Left lung (tissue), 14 donors: ENCODE measurements at places on chromosomes 11 and 22. TPM values are rescaled to one million over a fixed set of nuclear protein-coding genes. Genes with fewer than 3 reads are reported as not detected.

GRCh38 chr11:75233754-75234172 is 6.8 kb upstream of the TPBGL start:
- no peak overlapping the region for H3K27ac ChIP-seq
- H3K36me3 ChIP-seq: no peaks in the 10 kb centered on the region
- no peak overlapping the region for H3K4me3 ChIP-seq
- DNase-seq: peak; percentile 49
- H3K4me1 ChIP-seq: no peaks in the 10 kb centered on the region

DNA sequence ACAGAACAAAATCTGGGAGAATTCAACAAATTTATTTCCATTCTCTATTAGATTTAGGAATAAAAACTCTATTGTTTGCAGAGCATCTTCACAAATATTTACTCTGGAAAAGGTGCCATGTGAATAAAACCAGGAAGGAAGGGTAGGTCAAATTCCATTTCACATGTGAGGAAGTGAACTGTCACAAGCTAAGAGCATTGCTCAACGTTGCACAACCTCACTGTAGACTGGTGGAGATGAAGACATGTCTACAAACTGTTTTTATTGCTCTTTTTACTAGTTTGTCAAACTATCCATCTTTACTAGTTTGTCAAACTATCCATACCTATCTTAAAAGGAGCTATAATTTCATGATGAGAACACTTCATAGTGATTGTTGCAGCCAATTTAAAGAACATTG is 236.4 kb downstream of the CNTN5 start:
- H3K27me3 ChIP-seq: no peaks in the 10 kb centered on the region
- no peak overlapping the region for H3K27ac ChIP-seq
- H3K4me1 ChIP-seq: no peaks in the 10 kb centered on the region
- DNase-seq: no peak
- no peak overlapping the region for H3K4me3 ChIP-seq
- H3K36me3 ChIP-seq: no peaks in the 10 kb centered on the region

GRCh38 chr11:23746896-23747295 is 750.0 kb upstream of the LUZP2 start:
- no peaks in the 10 kb centered on the region for H3K4me1 ChIP-seq
- H3K4me3 ChIP-seq: no peak overlapping the region
- H3K36me3 ChIP-seq: no peaks in the 10 kb centered on the region

- H3K4me1 ChIP-seq: no peaks in the 10 kb centered on the region
- no peak overlapping the region for H3K27ac ChIP-seq
- H3K4me3 ChIP-seq: no peak overlapping the region
- H3K36me3 ChIP-seq: no peaks in the 10 kb centered on the region
- no peak for DNase-seq
- no peaks in the 10 kb centered on the region for H3K27me3 ChIP-seq
These were observed 8.8 kb upstream of the CUL5 start for GRCh38 chr11:107999759-108000455.

GRCh38 chr22:50361222-50361621 is 18.1 kb downstream of the PPP6R2 start:
- H3K27ac ChIP-seq: no peak overlapping the region
- no peak overlapping the region for H3K4me3 ChIP-seq
- H3K36me3 ChIP-seq: peaks cover 15% of the 10 kb centered on the region
- no peaks in the 10 kb centered on the region for H3K27me3 ChIP-seq
- no peak for DNase-seq

Gene TTLL1
- 5.3 TPM for total RNA-seq

Gene MUC5B
- 33.4 TPM for total RNA-seq

Gene PDGFB
- 21.9 TPM for total RNA-seq

GRCh38 chr11:96116376-96116775 is 192.5 kb upstream of the MTMR2 start:
- no peak overlapping the region for H3K27ac ChIP-seq
- no peak for DNase-seq
- H3K27me3 ChIP-seq: no peaks in the 10 kb centered on the region

DNA sequence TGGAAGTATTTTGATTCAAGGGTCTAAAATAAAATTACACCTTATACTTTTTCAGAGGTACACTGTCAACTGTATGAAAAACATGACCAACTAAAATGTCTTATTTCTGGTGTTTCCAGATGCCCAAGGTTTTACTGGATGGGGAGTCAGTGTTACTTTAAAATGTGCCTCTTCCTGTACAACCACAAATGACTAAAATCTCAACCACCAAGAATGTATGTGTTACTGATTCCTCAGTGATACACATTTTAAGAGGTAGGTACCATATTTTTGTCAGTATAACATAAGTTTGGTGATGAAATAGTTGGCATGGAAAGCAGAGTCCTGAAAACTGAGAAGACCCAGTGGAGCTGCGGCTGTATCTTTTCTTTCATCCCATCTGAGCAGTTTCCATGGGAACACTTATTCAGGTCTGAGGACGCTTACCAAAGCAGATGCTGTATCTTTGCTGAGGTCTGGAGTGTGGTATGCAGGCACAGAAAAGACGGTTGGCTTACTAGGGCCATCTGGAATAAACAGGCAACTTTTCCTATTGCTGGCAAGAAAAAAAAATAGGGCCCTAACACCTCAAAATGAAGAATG is 21.2 kb upstream of the TP53AIP1 start:
- H3K36me3 ChIP-seq: peaks cover 8% of the 10 kb centered on the region
- H3K27me3 ChIP-seq: no peaks in the 10 kb centered on the region
- no peaks in the 10 kb centered on the region for H3K4me1 ChIP-seq
- H3K4me3 ChIP-seq: no peak overlapping the region
- DNase-seq: no peak

Gene OR5P2
- total RNA-seq: 2.3 TPM

DNA sequence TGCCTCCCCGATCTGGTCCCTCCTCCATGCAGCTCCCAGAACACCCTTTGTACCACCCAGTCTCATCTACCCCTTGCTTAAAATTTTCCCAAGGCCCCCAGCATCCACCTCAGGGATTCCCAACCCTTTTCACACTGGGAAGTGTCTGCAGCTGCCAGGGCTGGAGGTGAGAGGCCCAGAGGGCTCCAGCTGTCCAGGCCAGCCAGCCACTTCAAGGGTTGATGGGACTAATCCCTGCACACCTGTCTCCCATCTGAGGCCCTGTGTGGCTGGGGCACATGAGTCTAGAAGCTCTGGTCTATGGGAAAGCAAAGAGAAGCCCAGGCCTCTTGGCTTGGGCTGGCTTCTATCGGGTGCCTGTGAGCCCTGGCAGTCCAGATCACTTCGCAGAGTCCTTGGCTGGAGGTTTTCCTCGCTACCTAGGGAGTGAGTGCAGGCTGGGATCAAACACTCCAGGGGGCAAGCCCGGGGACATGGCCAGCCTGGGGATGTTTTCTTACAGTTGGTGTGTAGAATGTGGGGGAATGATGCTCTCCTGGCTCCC is 41.1 kb upstream of the TPBGL start:
- H3K27me3 ChIP-seq: no peaks in the 10 kb centered on the region
- no peak overlapping the region for H3K27ac ChIP-seq
- no peak for DNase-seq
- peaks cover 35% of the 10 kb centered on the region for H3K4me1 ChIP-seq
- peaks cover 59% of the 10 kb centered on the region for H3K36me3 ChIP-seq

Gene E2F8
- 3.2 TPM for total RNA-seq

- H3K36me3 ChIP-seq: no peaks in the 10 kb centered on the region
- DNase-seq: no peak
- H3K27me3 ChIP-seq: peaks cover 6% of the 10 kb centered on the region
- no peak overlapping the region for H3K27ac ChIP-seq
These were observed 389.4 kb upstream of the CADM1 start for GRCh38 chr11:115893461-115894099.

GRCh38 chr11:1163911-1164735 is 6.4 kb downstream of the MUC5AC start:
- no peaks in the 10 kb centered on the region for H3K36me3 ChIP-seq
- peak; percentile 69 for DNase-seq
- H3K4me3 ChIP-seq: no peak overlapping the region
- no peak overlapping the region for H3K27ac ChIP-seq
- H3K27me3 ChIP-seq: no peaks in the 10 kb centered on the region

DNA sequence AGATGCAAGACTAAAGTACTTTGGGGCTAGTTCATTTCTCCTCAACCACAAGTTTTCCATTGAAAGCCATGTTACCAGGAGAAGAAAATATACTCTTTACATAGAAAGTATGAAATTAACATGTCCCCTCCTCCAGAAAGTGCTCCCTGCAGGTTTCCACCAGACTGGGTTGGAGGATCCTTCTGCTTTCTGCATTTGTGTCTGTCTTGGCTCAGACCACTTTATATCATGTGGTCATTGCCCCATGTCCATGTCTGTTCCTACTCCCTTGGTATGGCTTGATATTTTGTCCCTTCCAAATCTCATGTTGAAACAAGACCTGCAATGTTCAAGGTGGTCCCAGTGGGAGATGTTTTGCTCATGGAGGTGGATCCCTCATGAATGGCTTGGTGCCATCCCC is 28.4 kb upstream of the ACER3 start:
- no peak for DNase-seq
- H3K27ac ChIP-seq: no peak overlapping the region
- H3K4me1 ChIP-seq: peaks cover 40% of the 10 kb centered on the region
- H3K4me3 ChIP-seq: no peak overlapping the region
- no peaks in the 10 kb centered on the region for H3K27me3 ChIP-seq
- H3K36me3 ChIP-seq: no peaks in the 10 kb centered on the region

Gene LUZP2
- total RNA-seq: 1.2 TPM

Gene TMPRSS4
- total RNA-seq: 3.5 TPM

Gene IL10RA
- 21.2 TPM for total RNA-seq

Gene LRRC74B
- total RNA-seq: not detected

- H3K27ac ChIP-seq: no peak overlapping the region
- DNase-seq: no peak
- H3K4me3 ChIP-seq: no peak overlapping the region
- H3K36me3 ChIP-seq: no peaks in the 10 kb centered on the region
These were observed 8.7 kb downstream of the RASD2 start for GRCh38 chr22:35549328-35549727.

GRCh38 chr11:2890466-2891294 is 5.1 kb upstream of the CDKN1C start:
- no peak for DNase-seq
- H3K27ac ChIP-seq: no peak overlapping the region
- H3K4me3 ChIP-seq: no peak overlapping the region
- H3K4me1 ChIP-seq: peaks cover 37% of the 10 kb centered on the region

Gene XRCC6
- total RNA-seq: 176 TPM

DNA sequence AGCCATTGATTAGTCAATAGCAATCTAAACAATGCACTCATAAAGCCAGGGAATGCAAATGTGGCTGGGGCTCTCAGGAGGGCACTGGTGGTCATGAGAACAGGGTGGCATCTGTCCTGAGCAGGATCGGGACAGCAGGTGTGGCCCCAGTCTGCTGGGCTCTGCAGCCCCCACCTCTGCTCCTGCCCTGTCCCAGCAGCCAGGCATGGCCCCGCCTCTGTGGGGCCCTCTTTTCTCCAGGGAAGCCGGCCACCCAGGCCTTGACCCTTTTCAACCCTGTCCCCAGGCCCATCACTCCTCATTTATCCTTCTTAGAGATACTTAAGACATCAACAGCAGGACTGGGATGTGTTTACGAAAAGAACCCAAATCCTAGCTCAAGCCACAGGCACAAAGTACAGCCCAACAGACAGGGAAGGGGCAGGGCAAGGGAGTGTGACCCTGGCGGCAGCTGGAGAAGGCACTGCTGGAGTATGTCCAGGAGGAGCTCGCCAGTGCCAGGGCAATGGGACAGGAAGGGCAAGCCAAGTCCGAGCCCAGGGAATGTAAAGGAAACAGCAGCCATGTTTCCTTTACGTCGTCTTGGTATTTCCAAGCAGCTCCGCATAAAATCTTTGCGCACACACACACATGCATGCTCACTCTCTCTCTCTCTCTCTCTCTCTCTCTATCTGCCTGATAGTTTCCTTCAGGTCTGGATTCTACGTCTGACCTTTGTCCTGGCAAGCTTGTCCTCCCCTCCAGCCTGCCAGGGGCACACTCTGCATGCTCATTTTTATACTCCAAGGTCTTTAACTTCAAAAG is 59.9 kb downstream of the DGCR2 start:
- H3K27me3 ChIP-seq: no peaks in the 10 kb centered on the region
- peaks cover 4% of the 10 kb centered on the region for H3K36me3 ChIP-seq
- no peak overlapping the region for H3K4me3 ChIP-seq
- H3K27ac ChIP-seq: no peak overlapping the region

Gene NEFH
- 0.58 TPM for total RNA-seq

DNA sequence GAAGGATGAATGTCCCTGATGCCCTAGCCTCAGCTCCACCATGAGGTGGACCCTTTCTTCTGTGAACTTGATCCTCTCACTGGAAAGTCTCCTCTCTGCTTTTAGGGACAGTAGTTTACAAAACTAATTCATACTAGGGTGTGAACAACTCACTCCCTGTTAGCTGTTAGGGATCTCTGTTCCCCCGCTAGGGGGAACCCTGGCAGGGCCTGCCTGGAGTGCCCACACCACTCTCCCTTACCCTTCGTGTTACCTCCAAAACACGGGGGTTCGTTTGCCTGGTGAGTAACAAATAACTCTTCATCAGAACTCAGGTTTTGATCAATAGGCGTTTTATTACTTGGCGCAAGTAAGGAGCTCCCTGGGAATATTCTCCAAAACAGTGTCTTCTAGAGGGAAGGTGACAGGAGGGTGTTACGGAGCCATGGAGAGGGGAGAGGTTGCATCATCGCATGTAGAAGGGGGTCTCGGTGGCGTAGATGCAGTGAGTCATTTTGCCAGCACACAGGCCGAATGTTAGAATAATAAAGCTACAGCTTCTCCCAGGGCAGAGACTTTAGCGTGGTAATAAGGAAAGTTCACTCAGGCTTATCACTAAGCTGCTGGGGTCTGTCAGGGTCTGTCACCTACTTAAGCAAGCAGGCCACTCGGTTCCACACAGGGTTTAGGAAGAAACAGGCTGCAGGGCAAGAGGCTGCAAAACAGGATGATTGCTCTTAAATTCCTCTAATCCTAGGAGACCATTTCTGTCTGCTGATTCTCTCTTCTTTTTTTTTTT is 45.8 kb downstream of the C11orf96 start:
- no peak overlapping the region for H3K4me3 ChIP-seq
- H3K27me3 ChIP-seq: no peaks in the 10 kb centered on the region
- no peaks in the 10 kb centered on the region for H3K36me3 ChIP-seq

GRCh38 chr22:37176464-37177061 is 11.5 kb downstream of the C1QTNF6 start:
- peak; percentile 85 for DNase-seq
- H3K27me3 ChIP-seq: peaks cover 14% of the 10 kb centered on the region
- peaks cover 25% of the 10 kb centered on the region for H3K4me1 ChIP-seq
- H3K36me3 ChIP-seq: no peaks in the 10 kb centered on the region

- no peaks in the 10 kb centered on the region for H3K36me3 ChIP-seq
- no peaks in the 10 kb centered on the region for H3K27me3 ChIP-seq
- no peak for DNase-seq
- H3K27ac ChIP-seq: no peak overlapping the region
- H3K4me1 ChIP-seq: no peaks in the 10 kb centered on the region
These were observed 11.0 kb upstream of the SCARF2 start for GRCh38 chr22:20448630-20449029.

Gene ST14
- 80.6 TPM for total RNA-seq

GRCh38 chr11:74409633-74410032 is 11.4 kb upstream of the PGM2L1 start:
- H3K36me3 ChIP-seq: no peaks in the 10 kb centered on the region
- no peak overlapping the region for H3K4me3 ChIP-seq
- H3K27ac ChIP-seq: no peak overlapping the region
- H3K27me3 ChIP-seq: no peaks in the 10 kb centered on the region

- no peaks in the 10 kb centered on the region for H3K4me1 ChIP-seq
- H3K36me3 ChIP-seq: no peaks in the 10 kb centered on the region
- no peaks in the 10 kb centered on the region for H3K27me3 ChIP-seq
These were observed 58.9 kb downstream of the LDLRAD3 start for GRCh38 chr11:36002796-36003195.
